ENCODE measurements at places on chromosomes 11 and 22.

GRCh38 chr22:35172442-35172841, 84.9 kb upstream of the HMGXB4 start:
- DNase-seq = no peak

- DNase-seq = no peak
Observed at GRCh38 chr22:45320357-45320976, 10.7 kb downstream of the FAM118A start.

DNA sequence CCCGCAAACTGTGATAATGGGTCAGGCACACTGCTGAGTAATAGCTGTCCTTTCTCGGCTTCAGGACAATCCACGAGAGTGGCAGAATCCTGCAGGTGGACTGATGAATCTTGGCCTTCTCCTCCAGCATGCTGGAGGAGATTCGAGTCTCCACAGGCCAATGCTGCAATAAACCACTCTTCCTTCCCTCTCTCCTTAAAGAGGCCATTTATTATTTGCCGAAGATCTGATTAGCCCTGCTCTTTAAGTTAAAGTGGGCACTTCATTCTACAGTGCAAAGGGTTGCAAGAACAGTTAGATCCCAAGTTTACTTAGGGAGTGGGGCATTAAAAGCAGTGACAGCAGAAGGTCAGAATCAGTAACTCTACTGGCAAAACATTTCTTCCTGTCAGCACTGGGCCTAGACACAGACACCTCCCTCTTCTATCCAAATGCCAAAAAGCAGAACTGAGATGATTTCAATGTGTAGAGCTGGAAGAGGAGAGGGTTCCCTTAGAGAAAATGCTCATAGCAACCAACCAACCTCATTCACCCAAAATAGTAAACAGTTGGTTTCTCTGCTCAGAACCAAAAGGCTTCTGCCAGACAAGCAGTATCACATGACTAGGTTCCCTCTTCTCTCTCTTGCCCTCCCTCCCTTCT, 121.7 kb downstream of the SGSM3 start:
- no peak for DNase-seq

GRCh38 chr11:104053743-104054478, 17.5 kb downstream of the DDI1 start:
- no peak for DNase-seq

- no peak for DNase-seq
Observed at GRCh38 chr22:20021196-20022181, 579 bp downstream of the TANGO2 start.

- no peak for DNase-seq
Observed at GRCh38 chr11:35111161-35112055, 27.6 kb upstream of the CD44 start.

DNA sequence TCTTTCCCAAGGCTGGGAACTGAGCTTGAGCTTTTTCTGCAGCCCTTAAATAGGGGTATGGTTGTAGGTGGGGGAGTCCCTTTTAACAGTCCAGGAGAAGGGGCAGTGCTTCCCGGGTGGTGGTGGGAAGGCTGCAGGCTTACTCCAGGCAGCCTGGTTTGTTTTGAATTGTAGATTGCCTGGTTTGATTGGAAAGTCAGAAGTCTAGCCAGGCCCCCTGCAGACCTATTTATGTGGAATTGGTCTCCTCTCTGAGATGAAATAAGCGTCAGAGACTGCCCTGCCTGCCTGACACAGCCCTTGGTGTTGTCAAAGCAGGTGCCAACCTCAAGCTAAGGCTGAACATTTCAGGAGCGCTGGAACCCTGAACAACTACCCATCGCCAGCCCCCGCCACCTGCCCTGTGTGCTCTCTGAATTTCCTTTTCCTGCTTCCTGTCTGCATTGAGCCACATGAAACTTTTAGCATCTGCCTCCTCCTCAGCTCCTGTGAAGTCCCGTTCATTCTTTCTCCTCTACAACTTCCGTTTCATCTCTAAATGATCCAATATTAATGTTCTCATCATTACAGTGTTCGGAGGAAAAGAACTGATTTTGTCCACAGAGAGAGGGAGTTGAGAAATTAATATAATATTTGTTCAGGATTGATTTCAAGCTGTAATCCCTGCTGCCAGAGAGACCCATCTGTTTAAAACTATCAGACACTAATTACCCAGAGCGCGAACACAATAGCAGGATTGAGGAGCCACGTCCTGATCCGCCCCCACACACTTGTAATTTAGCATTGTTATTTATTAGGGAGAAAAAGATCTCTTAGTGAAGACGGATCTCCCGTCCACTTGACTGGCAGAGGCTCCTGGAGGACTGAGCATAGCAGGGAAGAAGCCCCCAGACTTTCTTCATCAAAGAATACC, 136.5 kb downstream of the TRIM29 start:
- DNase-seq = no peak

DNA sequence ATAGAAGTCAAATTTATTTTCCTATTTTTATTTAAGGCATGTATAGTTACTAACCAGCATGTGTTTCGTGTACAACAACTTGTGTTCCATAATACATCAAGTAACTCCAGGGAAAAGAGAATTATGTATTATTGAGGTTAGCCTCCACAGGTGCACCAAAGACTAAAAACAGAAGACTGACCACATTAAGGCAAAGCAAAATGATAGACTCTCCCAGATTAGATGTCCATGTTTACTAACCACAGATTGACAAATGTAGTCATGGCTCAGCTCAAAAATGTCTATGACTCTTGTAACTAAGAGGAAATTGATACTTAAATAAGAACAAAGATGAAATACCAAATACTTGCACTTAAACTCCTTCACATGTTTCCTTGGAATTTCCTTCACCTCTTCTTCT, 238.5 kb downstream of the METTL15 start:
- no peak for DNase-seq

- peak; percentile 67 for DNase-seq
Observed at GRCh38 chr11:67056267-67057204, at the start of gene RHOD. Gene RHOD (plus strand): TSS chr11:67056847. CDS start chr11:67056903, 56 bp downstream.

DNA sequence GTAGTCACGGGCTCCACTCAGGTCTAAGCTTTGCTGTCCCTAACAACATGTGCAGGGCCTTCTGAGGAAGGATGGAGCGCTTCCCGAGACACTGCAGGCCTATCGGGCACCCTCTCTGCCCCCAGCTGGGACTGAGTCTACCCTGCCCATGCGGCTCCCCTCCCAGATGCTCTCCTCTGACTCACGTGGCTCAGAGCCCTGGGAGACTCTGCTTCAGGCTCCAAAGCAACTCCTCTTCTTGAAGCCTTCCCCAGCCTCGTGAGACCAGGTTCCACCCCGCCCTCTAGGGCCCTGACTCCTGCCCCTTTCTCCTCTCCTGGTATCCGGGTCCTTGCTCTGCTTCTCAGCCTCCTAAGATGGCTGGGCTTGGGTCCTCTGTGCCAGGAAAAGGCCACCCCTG, 28.4 kb upstream of the ARFGAP3 start:
- DNase-seq = peak; percentile 57

DNA sequence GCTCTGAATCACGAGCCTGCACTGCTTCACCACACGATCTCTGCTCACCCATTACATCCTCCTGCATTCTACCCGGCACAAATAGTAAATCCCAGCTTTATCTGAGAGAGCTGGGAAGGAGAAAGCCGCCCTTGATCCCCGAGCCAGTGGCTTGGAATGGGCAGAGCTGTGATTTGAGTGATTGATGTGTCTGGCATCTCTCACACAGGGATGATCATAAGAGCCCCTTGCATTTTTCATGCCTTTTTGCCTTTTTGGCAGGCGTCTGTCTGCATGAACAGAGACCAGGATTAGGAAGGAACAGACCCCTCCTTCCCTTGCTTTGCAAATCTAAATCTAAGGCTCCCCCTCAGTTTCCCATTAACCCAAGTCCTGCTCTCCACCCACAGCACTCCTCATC, 945.3 kb downstream of the NTM start:
- no peak for DNase-seq

GRCh38 chr22:38840129-38840528, 3.7 kb downstream of the NPTXR start:
- no peak for DNase-seq

DNA sequence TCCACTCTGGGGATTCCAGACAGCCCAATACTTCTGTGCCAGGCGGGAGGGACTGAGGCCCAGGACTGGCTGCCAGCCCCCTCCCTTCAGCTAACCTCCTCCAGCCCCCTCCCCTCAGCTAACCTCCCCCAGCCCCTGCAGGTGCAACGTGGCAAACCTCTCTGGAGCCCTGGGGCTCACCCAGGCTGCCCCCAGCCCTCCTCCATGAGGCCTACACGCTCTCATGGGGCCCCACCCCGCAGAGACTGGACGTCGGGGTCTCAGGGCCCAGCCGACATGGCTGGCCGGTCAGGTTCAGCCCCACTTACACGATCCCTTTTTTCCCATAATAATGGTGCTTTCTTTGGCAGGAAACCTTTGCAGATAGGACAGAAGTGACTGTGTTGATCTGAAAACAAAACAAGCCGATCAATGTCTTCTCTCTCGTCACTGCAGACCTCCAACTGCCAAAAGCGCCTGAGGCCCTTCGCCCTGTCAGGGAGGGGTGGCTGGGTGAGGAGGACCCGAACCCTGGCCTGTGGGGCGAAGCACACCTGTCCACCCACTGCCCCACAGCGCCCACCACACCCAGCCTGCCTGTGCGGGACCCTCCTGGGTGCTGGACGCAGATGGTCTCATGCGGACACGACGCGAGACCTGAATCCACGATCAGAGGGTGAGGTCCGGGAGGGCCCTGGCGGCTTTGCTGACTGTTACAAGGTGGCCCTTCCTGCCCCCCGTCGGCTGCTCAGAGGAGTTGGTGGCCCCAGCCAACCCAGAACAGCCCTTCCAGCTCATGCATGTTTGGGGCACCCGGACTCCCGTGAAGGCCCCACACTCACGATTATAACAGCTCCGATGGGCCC, 33.6 kb downstream of the TRMU start:
- DNase-seq = no peak

DNA sequence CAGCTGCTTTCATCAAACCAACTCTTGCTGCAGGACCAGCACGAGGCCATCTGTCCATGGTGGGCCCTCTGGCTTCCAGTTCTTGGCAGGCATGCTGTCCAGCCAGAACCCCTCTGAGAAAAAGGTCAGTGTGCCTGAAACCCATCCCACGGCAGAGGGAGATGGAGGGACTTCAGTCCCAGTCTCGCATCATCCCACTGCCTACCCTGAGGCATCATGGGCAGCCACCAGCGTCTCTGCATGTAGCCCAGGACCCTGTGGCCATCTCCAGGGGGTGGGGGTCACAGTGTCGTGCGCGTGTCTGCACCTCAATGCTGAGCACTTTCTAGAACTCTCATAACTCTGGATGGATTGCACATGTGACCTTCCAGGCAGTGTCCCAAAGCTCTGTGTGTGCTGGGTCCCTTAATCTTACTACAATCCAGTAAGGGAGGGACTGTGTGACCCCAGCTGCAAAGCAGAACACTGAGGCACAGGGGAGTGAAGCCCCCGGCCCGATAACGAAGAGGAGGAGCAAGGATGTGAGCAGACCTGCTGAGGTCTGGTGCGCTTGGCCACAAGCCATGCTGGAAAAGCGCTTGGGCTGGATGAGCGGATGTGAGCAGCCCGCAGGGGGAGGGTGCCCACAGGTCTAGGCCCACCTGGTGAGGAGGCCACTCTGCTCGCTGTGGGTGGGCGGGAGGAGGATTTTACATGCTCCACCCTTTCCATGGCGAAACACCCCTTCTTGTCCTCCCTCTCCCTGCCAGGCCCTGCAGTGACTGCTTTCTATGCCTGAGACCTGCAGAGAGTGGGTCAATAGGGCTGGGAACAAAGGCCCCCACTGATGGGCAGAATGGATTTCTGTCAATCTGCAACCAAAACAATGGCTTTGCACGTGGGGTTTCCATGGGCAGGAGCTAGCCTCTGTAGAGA, 1401.0 kb downstream of the BRD1 start:
- DNase-seq = no peak
